ENCODE measurements at places on chromosomes 1 and 21. TPM values are rescaled to one million over a fixed set of nuclear protein-coding genes. Genes with fewer than 3 reads are reported as not detected.

DNA sequence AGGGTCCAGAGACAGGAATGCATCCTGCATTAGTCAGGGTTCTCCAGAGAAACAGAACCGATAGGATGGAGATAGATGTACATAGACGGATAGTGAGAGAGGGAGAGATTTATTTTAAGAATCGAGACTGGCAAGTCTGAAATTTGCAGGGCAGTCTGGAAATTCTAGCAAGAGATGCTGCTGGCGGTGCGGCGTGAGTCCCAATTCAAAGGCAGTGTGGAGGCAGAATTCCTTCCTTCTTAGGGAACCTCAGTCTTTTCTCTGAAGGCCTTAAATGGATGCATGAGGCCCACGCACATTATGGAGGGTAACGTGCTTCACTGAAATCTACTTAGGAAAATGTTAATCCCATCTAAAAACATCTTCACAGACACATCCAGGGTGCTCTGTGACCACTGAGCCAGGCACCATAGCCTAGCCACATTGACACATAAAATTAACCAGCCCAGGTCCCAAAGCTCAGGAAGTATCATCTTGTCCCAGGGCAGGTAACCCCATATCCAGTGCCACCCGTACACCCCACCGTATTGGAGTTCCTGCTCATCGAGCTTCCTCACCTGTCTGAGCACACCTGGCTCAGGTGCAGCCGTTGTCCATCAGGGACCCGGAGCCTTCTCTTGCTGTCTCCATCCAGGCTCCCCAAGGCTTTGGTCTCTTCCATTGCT is 9.7 kb upstream of the PKNOX1 start:
- DNase-seq: no peak

Gene AMY2A
- total RNA-seq: not detected

- DNase-seq: no peak
These were observed 5.1 kb upstream of the OLIG1 start for GRCh38 chr21:33064623-33065390.

- peak; percentile 50 for DNase-seq
These were observed 441.6 kb downstream of the PLPP3 start for GRCh38 chr1:56137521-56138505.

DNA sequence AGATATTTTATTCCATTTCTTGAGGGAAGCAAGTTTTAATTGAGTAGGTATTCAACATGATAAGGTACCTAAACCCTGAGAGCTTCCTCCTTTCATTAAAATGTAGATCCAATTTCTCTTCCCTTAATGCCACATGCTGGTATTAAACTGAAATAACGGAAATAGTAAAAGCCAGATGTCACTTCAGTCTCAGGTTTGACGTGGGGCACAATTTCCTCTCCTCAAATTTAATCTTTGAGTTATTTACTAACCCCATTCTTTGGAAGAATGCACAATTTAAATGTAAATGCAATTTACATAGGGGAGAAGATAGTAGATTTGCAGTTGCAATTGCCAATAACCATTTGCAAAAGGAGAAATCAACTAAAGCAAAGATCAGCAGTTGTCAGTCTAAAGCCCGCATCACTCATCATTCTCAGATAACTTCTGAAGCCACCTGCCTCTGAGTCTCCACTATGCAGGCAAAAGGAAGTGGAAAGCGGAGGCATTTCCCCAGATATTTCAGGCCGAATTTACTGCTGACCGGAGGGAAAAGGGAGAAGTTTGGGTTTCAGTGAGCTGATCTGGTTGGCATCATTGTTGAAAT is 2.1 kb upstream of the LEMD1 start:
- DNase-seq: no peak

Data from fibroblast of villous mesenchyme (primary cell).